ENCODE measurements at places on chromosomes 13 and 19.
A peak's percentile ranks its signal among the peaks of the same experiment; 100 is the strongest.

GRCh38 chr19:48795055-48795684, 15.7 kb downstream of the BCAT2 start:
- peak; percentile 93 for DNase-seq

- peak; percentile 16 for DNase-seq
Measured at GRCh38 chr13:52319876-52320275, 86.1 kb downstream of the THSD1 start.

GRCh38 chr13:109818886-109819285, 32.5 kb upstream of the IRS2 start:
- peak; percentile 42 for DNase-seq

DNA sequence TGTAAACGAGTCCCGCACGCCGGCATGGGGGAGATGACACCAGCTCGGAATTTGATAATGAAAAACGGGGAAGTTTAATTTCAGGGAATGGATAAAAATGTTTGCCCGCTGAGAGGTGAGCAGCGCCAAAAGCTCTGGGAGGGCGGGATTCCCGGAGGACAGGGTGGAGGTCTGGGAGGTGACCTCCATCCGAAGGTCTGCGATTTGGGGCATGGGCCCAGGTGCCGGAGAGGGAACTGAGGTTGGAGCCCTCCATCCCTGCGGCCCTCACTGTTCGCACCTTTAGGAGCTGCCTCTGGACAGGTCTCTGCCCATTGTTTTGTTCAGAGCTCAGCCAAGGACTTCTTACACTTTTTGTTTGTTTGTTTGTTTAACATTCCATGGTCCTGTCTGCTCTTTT, 129.8 kb downstream of the URI1 start:
- no peak for DNase-seq

DNA sequence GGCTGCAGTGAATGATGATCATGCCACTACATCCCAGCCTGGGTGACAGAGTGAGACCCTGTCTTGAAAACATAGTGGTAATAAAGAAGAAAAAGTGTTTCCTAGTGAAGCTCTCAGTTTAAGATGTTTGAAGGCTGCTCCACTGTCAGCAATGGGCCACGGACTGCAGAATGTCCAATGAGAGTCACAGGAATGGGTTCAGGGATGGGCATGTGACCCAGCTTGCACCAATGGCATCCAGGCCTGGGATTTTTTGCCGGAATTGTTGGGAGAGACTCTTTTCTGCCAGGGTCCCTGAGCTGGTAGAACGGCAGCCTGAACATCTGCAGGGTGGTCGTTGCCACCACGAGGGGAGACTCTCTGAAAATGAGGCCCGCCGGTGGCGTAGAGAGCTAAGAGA, 6.3 kb downstream of the SHISA7 start:
- no peak for DNase-seq

- no peak for DNase-seq
Measured at GRCh38 chr19:28867978-28868377, 345.0 kb downstream of the UQCRFS1 start.

DNA sequence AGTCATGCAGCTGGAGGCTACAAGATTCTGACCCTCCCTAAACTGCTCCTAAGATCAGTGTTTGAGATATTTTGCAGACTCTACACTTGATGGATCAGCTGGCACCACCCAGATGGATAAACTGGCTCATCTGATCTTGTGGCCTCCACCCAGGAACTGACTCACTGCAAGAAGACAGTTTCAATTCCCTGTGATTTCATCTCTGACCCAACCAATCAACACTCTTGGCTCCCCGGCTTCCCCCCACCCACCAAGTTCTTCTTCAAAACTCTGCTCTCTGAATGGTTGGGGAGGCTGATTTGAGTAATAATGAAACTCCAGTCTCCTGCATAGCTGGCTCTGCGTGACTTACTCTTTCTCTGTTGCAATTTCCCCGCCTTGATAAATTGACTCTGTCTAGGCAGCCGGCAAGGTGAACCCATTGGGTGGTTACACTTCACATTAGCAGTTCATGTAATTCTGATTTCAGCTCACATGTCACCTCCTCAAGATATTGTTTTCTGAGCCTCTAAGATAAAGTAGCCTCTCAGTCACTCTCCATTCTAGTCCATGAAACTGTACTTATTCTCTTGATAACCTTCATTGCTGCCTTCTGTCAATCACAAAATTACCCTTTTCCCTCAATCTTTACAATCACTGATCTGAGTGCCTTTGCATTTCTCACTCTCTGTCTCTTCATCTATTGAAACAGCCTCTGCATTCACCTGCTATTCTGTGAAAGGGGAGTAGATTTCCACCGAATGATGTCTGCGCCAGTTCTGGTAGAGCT, 9.9 kb upstream of the FPR3 start:
- DNase-seq = peak; percentile 80

DNA sequence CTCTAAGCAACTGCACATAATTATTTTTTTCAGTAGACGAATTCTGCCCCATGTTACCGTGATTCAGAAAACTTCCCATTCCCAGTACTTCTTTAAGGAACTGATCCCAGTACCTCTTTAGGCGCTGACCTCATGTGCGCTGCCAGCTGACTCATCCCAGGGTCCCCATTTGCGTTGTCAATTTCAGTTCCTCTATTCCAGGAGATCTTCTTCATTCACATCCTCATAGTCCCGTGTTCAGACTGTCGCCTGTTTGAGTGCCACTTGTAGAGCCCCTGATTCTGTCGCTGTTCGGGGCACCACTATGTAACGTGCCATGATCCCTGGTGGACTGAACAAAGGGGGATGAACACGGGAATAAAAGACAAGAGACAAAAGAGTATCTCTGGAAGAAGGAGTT, 16.4 kb downstream of the FPR3 start:
- DNase-seq = no peak

DNA sequence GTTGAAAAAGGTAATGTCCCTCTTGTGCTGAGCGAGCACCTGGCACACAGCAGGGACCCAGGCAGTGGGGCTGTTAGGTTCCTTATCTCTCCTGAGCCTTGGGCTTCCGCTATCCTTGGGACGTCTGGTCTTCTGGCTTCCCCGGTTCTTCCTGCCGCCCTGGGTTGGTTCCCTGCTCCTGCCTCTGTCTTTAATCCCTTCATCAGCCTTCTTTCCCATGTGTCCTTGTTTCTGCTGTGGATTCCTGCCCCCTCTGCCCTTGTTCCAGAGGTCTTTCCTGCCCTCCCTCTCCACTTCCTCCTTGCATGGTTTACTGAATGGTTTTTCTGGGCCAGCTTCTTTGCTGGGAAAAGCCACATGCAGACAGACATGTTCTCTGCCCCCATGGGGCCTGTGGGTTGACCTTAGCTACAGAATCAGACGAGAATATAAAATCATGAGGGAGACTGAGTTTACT, 2.6 kb downstream of the EPN1 start:
- no peak for DNase-seq

DNA sequence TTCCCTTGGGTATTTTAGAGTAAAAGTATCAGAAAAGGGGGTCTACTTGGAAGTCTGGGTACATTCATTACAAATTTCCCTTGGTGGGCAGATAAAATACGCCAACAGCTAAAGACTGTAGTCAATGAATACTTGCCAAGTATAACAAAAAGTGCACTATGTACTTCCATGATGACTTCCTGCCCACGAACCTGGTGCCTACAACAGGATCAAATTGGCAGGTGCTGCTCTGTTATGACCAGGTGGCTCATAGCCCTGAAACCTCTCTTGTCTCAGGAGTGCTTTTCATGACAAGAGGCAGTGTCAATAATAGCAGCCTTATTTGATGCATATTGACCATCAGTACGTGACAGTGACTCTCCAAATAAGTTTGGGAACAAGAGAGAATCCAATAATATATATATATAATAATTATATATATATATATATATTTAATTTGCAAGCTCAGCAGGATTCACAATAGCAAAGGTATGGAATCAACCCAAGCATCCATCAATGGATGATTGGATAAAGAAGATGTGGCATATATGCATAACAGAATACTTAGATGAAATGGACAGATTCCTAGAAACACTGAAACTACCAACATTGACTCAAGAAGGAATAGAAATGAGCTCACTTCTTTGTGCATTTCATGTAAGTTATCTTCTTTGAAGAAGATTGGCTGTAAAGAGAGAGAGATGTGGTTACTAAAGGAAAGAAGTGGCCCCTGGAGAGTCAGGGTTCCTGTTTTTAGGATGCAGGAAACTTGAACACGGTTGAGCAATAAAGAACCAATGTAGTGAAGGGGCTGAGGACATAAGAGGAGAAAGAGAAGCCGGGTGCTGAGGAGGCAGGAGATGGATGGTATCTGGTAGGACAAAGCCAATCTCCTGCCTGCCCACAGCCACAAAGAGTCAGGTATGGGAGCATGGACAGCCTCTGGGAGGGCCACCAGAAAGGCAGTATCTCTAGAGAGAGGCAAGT, 52.0 kb upstream of the GTF2F2 start:
- no peak for DNase-seq

- DNase-seq = no peak
Measured at GRCh38 chr13:97223037-97223710, 1.0 kb downstream of the MBNL2 start.

Data from EL (cell line).